ENCODE measurements at places on chromosomes 7 and 10. TPM values are rescaled to one million over a fixed set of nuclear protein-coding genes. Genes with fewer than 3 reads are reported as not detected.

Gene INSIG1
- 53.1 TPM for total RNA-seq

Gene HOGA1
- total RNA-seq, result 0.85 TPM

Gene MYO1G
- total RNA-seq, result 0.13 TPM

Gene CUEDC2
- total RNA-seq, result 72.9 TPM

Gene NPY4R2
- total RNA-seq, result not detected

Gene ARHGEF35
- total RNA-seq, result 6.1 TPM
